ENCODE measurements at places on chromosomes 3 and 15.

DNA sequence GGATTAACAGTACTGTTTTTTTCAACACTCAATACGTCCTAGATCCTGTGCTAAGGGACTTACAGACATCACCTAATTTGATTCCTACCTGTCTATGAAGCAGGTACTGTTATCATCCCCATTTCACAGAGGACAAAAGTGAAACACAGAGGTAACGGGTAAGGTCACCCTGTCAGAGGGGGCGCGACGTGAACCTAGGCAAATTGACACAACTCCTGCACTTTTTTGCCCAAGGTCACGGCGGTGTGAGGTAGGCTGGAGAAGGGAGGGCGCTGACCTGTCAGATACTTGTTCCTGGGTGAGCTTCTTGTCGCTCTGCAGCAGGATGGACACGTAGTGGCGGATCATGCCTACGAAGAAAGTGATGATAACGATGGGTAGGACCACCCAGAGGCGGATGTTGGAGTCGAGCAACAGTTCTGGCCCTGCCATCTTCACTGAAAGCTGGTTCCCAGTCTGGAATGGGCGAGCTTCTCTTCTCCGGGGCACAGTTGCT is 363 bp downstream of the EMC3 start:
- DNase-seq = no peak

- DNase-seq = no peak
These were observed 316.7 kb downstream of the CLSTN2 start for GRCh38 chr3:140251678-140252077.

- DNase-seq = no peak
These were observed 296.1 kb downstream of the LRTM1 start for GRCh38 chr3:54631516-54632325.

GRCh38 chr3:187085933-187086332 is 53.4 kb downstream of the RPL39L start:
- DNase-seq = no peak

DNA sequence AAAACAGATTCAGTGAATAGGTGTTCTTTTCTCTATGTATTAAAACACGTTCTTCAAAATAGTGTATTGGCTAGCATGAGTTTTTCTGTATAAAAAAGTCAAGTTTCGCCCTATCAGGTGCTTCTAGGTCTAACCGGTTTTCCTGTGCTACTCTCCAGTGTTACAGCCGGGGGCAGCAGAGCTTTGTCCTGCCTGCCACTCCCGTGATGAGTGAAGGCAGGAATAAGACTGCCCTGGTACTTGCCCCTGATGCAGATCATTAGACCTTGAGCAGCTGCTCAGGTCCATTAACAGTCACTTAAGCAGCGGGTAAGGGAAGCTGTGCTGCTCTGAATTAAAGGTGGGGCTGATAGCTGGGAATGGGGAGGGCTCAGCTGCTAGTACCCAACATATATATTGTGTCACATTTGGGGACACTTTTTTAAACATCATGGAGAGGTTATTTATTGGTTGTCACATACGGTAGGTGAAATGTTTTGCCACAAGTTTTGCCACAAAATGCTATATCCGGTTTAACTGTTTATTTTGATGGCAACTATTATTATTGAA is 1.3 kb upstream of the UNC13C start:
- DNase-seq = no peak

DNA sequence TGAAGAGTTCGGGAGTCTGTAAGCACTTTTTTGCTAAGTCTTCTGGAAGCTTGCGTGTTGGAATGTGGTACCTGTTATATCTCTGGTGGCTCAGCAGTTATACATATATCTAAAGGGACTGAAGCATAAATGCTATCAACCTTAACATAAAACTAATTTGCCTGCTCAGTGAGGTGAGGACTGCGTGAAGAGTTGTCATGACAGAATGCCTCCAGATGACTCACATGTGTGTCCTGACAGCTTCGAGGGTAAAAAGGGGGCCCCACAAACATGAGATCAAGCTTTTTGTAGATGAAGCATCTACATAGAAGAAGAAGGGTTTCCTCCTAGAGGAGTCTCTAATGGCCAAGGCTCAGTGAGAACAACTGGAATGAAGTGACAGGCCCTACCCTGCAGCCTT is 88.8 kb upstream of the C3orf80 start:
- DNase-seq = no peak

GRCh38 chr3:99418709-99419108 is 219.7 kb upstream of the COL8A1 start:
- no peak for DNase-seq

- no peak for DNase-seq
These were observed 120.8 kb upstream of the MCTP2 start for GRCh38 chr15:94110476-94111130.

DNA sequence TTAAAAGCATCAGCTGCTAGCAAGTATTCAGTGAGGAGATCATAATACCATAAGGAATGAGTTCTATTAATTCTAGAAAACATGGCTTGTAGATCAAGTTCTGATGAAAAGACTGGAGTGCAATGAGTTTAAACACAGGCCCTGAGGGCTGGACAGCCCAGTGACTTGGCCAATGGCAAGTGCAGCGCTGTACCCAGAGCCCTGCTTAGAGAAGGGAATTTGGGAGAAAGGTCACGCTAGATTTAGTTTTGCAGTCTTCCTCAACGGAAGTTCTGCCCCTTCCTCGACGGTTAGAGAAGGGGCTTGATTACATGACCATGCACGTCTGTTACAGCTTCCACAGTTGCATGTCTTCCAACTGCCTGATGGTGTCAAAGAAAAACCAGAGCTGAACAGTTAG is 4.0 kb downstream of the TMEM212 start:
- no peak for DNase-seq

GRCh38 chr3:190092250-190092649 is 28.4 kb downstream of the P3H2 start:
- DNase-seq = no peak

- DNase-seq = no peak
These were observed 131.5 kb downstream of the TRIM42 start for GRCh38 chr3:140809316-140809715.

DNA sequence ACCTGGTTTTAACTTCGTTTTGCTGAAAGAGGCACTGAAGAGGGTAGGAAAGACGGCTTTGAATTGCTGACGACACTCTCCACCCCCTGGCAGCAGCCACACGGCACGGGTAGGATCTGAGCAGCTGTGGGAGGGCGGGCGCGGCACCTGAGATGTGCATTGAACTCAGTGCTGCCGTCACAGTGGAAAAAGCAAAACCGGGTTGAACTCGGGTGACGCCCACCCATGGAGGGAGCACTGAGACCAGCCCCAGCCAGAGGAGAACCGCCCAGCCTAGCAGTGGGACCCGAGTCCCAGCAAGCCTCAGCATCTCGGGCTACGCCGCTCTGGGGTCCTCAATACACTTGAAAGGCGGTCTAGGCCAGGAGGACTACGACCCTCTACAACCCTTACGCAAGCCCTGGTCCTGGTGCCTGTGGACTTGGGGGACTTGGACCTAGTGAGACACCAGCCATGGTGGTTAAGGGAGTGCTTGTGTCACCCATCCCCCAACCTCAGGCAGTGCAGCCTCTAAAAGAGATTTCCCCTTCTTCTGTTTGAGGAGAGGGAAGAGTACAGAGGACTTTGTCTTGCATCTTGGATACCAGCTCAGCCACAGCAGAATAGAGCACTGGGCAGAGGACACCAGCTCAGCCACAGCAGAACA is 50.0 kb upstream of the RPL35A start:
- DNase-seq = no peak

DNA sequence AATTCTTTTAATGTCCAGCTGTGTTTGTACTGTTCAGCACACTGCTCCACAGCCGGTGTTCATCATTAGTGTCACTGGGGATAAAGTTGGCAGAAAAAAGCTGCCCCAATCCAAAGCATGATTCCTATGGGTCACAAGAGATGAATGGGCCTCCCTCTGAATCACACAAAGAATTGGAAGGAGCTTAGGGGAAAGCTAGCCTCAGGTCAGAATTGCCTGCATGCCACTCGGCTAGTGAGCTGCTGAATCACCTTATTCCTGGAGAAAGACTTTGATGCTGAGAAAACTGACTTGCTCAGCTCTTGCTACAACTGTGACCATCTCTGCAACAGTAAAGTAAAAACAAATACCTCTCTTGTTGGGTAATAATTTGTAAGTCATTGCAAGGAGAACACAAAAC is 3.5 kb downstream of the CCK start:
- no peak for DNase-seq

- no peak for DNase-seq
These were observed 49.0 kb downstream of the CLDN11 start for GRCh38 chr3:170467571-170468147.

DNA sequence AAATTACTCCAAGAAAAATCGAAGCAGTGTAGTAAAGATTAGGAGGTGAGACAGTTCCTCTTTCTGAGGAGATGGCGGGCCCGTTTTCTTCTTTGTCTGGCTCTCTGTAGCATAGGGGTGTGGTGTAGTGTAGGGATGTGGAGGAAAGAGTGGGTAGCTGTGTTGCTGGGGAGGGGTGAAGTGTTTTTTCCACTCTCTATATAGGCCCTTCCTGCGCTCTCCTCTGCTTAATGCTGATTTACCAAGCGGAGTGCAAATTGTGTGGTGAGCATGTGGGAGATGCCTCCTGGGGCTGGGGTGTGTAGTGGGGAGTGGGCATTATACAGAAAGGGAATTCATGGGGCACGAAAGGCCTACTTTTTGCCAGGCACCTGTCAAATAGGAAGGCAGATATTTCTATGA is 94.9 kb downstream of the ST6GAL1 start:
- no peak for DNase-seq

DNA sequence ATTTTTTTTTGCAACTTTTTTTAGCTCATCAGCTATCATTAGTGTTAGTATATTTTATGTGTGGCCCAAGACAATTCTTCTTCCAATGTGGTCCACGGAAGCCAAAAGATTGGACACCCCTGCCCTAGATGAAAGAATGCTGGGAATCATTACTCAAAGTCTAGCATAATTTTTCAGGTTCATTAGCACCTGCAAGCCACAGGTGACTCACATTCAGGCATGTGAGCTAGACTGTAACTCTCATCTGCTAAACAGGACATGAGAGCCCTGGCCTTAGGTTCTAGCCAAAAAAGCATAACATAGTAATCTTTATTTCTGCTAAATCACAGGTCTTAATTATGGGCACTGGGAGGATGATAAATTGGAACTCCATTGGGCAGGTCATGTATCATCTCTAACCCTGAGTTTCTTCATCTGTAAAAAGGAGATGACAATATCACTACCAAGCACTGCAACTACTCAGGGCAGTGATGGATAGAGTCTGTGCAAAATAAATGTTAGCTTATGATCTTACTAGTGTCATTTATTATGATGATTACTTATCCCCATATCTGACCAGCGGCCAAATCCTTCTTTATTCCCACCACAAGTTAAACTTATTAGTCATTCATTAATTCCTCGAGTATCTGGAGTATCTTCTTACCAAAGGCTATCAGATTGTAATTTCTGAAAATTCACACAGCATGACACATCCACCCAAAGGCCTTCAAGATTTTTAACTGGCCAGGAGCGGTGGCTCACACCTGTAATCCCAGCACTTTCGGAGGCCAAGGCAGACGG is 125.0 kb downstream of the PLD1 start:
- DNase-seq = no peak

GRCh38 chr15:49045751-49046219 is 461 bp downstream of the SECISBP2L start:
- no peak for DNase-seq

- DNase-seq = no peak
These were observed 117.7 kb downstream of the DNAJB8 start for GRCh38 chr3:128348805-128349531.

- no peak for DNase-seq
These were observed 1.7 kb downstream of the STOML1 start for GRCh38 chr15:73990250-73991005.

GRCh38 chr3:13263770-13264467 is 156.2 kb downstream of the NUP210 start:
- DNase-seq = no peak

GRCh38 chr3:146650691-146651442 is 45.7 kb upstream of the PLSCR5 start:
- DNase-seq = no peak
